ENCODE measurements at places on chromosomes 4 and X.

DNA sequence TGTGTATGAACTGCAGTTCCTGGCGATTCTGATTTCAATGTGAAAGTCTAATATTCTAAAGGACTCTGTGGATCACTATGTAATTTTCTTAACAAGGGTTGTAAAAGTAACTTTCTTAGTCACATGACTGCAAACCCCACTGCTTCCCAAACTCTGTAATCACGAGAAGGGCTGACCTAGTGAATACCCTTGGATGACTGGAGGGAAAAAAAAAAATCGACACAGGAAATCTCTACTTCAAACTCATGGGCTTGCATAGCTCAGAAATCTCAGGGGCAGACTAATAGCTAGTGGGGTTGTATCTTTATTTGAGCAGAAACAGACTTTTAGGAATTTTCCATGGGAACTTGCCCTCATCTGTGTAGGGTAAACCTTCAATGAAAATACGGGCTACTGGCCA lies 4.8 kb upstream of the MXRA5 start:
- no peak for DNase-seq

GRCh38 chrX:133054761-133055405 lies 42.0 kb downstream of the USP26 start:
- DNase-seq, result no peak

- DNase-seq, result no peak
These were observed 28.8 kb downstream of the NR0B1 start for GRCh38 chrX:30280428-30280827.

DNA sequence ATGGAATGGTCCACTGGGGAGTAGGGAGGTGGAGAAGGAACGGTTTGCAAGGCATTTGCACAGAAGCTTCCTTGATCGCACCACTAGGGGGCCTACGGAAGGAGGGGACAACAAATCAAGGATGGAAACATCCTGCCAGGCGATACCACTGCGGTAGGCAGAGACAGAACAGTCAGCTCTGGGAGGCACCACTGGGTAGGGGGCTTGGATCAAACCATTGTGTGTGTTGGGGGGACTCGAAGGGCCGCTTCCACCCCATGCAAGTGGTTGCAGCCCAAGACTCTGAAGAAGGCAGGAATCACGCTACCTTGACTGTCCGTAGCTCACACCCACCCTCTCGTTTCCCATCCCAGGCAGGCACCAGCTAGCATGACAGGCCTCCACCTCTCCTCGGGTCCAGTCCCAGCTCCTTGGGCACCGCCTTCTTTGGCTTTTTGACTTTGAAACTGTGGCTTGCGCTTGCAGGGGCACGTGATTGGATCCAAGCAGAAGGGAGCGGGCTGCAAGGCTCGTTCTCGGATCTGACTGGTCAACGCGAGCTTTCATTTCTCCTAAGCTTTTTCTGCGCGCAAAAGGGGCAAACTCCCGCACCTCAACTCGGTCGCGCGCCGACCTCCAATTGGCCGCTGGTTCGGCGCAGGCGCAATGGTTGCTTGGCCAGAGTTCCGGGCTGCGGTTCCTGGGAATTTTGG lies 28.4 kb downstream of the GAGE1 start:
- DNase-seq, result no peak

DNA sequence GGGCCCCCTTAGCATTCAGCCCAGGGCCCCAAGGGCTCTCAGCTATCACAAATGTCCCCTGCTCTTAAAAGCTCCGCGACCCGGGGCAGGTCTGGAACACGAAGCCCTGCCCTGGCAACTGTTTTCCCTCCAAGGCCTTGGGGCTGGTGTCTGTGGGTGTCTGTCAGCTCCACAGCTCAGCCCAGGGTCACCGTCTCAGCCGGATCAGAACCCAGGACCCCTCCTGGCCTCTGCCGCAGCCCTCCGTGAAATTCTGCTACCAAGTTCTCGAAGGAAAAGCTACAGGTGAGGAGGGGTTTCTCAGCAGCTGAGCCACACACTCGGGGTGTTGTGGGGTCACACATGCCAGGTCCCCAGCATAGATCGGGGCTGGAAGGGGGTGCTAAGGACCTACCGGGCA lies 61.2 kb downstream of the ACOX3 start:
- no peak for DNase-seq

GRCh38 chr4:8052160-8052691 lies 106.4 kb downstream of the ABLIM2 start:
- DNase-seq, result no peak

- DNase-seq, result no peak
These were observed 33.7 kb downstream of the CLOCK start for GRCh38 chr4:55512922-55513571.

DNA sequence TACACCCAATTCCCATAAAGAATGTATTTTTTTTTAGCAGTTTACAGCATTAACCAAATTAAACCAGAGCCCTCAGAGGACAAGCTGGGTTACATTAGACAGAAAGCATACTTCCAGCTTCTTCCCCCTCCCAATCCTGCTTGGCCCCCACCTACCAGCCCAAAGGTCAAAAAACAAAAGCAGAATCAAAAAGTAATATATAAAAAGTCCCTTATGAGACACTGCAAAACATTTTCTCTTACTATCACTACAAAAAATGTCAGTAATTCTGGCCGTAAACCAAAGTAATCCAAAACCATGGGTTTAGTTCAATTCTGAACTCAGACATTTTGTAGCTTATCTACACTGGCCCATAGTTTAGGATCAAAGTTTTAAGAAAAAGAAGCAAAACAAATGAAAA lies 38.0 kb downstream of the APBB2 start:
- DNase-seq, result no peak

- DNase-seq, result peak; percentile 82
These were observed 134.8 kb downstream of the ARHGAP10 start for GRCh38 chr4:147866532-147867271.

DNA sequence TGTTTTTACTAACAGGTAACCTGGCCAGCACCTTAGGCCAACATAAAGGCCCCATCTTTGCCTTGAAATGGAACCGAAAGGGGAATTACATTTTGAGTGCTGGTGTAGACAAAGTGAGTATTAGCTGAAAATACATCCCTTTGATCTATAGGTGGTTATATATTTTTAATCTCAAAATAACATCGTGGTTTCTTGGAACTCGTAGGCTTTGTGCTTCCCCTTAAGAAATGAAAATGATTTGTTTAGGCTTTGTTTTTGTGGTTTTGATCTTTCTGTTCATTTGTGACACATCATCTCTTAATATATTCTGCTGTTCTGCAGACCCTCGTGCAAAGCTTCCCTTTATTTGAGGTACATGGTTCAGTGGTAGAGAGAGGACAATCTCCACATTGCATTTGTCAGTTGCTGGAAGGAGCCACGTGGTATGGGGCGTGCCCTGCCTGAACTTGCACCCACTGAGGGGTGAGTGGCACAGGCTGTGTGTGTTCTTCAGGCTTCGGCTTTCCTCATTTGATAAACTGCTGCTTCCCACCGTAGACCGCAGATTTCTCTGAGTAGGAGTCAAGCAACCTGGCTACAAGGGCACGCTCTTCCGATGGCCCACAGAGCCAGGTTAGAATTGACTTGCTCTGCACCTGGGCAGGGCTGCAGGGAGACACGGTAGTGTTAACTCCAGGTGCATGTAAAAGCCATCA lies 72.2 kb downstream of the GPR143 start:
- DNase-seq, result no peak
